ENCODE measurements at places on chromosomes 13 and 19.

- peak; percentile 71 for DNase-seq
These were observed 8.9 kb downstream of the CEBPA start for GRCh38 chr19:33293255-33294057.

DNA sequence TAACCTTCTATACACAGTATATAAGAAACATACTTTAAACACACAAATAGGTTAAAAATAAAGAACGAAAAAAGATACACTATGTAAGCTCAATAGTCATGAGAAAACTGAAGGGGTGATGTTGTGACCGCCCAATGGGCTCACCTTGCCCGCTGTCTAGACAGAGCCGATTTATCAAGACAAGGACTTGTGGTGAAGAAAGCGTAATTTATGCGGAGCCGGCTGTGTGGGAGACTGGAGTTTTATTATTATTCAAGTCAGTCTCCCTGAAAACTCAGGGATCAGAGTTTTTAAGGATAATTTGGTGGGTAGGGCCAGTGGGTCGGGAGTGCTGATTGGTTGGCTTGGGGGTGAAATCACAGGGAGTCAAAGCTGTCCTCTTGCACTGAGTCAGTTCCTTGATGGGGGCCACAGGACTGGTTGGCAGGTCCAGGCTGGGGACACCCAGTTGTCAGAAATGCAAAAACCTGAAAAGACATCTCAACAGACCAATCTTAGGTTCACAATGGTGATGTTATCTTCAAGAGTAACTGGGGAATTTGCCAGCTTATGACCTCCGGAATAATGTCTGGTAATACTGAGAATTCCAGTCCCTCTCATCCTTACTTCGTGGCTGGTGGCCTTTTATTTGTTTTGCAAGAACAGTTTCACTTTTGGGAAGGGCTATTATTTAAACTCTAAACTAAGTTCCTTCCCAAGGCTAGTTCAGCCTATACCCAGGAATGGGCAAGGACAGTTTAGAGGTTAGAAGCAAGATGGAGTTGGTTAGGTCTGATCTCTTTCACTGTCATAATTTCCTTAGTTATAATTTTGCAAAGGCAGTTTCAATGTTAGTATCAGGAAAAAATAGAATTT, 96.6 kb downstream of the UBL3 start:
- DNase-seq, result peak; percentile 16

GRCh38 chr19:4399812-4400134, 574 bp downstream of the SH3GL1 start:
- DNase-seq, result no peak

DNA sequence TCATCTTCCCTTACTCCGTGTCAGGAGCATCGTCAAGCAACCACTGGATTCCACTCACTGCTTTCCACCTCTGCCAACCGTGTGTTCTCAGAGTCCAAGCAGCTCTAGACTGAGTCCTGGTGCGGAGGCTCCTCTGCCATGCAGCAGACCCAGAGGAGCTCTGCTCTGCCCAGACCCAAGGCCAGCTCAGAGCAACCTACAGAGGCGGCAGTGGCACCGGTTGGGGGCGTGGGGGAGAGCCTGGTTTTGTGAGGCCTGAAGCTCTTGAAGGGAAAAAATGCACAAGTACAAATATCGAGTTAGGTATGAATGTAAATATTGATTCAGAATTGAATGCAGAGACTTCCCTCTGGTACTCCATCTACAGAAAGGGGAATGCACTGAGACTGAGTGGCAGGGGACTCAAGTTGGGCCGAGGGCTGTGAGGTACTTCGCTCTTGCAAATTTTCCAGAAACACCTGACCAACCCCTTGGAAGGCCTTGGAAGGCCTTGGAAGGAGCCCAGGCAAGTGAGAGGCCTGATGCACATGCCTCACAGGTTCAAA, 46.7 kb downstream of the GJA3 start:
- DNase-seq, result no peak

DNA sequence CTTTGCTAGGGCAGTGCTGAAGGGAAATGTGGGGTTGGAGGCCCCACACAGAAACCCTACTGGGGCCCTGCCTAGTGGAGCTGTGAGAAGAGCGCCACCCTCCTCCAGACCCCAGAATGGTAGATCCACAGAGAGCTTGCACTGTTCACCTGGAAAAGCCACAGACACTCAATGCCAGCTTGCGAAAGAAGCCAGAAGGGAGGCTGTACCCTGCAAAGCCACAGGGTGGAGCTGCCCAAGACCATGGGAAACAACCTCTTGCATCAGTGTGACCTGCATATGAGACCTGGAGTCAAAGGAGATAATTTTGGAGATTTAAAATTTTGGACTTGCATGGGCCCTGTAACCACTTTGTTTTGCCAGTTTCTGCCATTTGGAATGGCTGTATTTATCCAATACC, 615.4 kb upstream of the MIR17HG start:
- no peak for DNase-seq
